Uterine smooth muscle cell (primary cell): ENCODE measurements at places on chromosomes 4 and X. TPM values are rescaled to one million over a fixed set of nuclear protein-coding genes. Genes with fewer than 3 reads are reported as not detected.

POU4F2 gene
- not detected in 2 replicates for total RNA-seq

NAT8L gene
- under 0.01 and 0.12 TPM in 2 replicates for total RNA-seq

UBA6 gene
- 183 and 369 TPM in 2 replicates for total RNA-seq

EVC2 gene
- total RNA-seq = 10.0 and 16.4 TPM in 2 replicates
